Spleen (tissue), 13 donors: ENCODE measurements at places on chromosomes 2 and 18. TPM values are rescaled to one million over a fixed set of nuclear protein-coding genes. Genes with fewer than 3 reads are reported as not detected.

The BOLL gene
- total RNA-seq, result not detected

GRCh38 chr18:21496277-21496835 is 104.1 kb downstream of the ESCO1 start:
- no peak for DNase-seq

The UGT1A4 gene
- total RNA-seq, result not detected

The CDKL4 gene
- total RNA-seq, result 1.1 TPM

DNA sequence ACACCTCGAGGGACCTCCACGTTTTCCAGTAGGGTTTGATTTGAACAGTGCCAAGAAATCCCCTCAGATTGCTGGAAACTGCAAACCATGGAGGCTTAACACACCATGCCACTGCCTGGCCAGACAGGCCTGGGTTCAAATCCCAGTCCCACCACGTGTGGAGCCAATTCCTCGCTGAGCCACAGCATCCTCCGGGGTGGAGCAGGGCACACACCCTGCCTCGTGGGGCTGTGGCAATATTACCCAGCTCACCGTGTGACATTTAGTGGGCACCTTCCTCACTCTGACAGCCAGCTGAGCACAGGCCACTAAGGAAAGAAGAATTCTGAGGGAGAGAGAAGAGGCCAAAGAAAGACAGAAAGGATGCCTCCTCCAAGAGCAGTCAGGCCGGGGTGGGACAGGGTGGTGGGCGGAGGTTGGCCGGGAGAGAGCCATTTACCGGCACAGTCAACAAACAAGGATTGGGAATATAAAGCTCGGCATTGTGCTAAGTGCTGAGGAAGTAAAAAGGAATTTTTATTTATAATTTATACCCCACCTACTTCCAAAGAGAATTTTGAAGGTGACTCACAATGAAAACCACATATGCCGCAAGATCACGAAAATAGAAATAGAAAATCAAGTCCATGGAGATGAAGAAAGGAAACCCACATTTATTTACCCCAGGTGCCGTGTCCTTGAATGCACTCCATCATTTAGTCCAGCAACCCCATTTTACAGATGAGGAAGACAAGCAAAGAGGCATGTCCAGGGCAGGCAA is 111.5 kb downstream of the MCFD2 start:
- no peak for DNase-seq

DNA sequence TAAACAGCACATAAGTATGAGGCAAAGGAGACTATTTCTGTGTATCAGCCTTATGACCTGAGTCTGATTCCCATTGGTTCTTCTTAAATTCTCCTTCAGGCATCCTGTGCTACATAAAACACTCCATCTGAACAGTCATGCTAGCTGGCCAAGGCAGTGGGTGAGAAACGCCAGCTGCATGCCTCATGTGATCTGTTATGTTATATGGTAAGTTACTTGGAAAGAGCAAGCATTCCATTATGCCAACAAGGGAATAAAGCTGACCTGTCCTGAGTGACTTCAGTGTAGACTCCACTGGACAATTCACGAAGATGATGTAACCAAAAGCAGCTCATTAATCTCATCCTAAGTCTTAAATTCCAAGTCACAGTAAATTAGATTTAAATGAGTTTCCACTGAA is 216.5 kb upstream of the FN1 start:
- no peak for DNase-seq
